ENCODE measurements at places on chromosomes 11 and 22. TPM values are rescaled to one million over a fixed set of nuclear protein-coding genes. Genes with fewer than 3 reads are reported as not detected.

PARVA gene
- total RNA-seq: 4.4 TPM

OR52E6 gene
- total RNA-seq: not detected

TIMM10 gene
- 46.9 TPM for total RNA-seq

OR56B4 gene
- total RNA-seq: not detected

TSGA10IP gene
- not detected for total RNA-seq

P2RY2 gene
- 52.6 TPM for total RNA-seq

DDX25 gene
- total RNA-seq: not detected

SCARF2 gene
- 4.0 TPM for total RNA-seq

HPX gene
- 17.6 TPM for total RNA-seq

MIAT gene
- total RNA-seq: 0.07 TPM

DDI1 gene
- not detected for total RNA-seq

CARD18 gene
- total RNA-seq: not detected

MUC2 gene
- not detected for total RNA-seq

POGLUT3 gene
- 4.2 TPM for total RNA-seq

MTA2 gene
- total RNA-seq: 28.0 TPM

NXPE1 gene
- not detected for total RNA-seq

ST3GAL4 gene
- total RNA-seq: 6.9 TPM

MIOX gene
- total RNA-seq: not detected

OR5B21 gene
- total RNA-seq: not detected

HEPHL1 gene
- not detected for total RNA-seq

GAB4 gene
- total RNA-seq: not detected
